ENCODE measurements at places on chromosomes 12 and 14. TPM values are rescaled to one million over a fixed set of nuclear protein-coding genes. Genes with fewer than 3 reads are reported as not detected.

- peak; percentile 49 for DNase-seq
Observed at GRCh38 chr14:104119119-104119487, 19.3 kb upstream of the KIF26A start.

DNA sequence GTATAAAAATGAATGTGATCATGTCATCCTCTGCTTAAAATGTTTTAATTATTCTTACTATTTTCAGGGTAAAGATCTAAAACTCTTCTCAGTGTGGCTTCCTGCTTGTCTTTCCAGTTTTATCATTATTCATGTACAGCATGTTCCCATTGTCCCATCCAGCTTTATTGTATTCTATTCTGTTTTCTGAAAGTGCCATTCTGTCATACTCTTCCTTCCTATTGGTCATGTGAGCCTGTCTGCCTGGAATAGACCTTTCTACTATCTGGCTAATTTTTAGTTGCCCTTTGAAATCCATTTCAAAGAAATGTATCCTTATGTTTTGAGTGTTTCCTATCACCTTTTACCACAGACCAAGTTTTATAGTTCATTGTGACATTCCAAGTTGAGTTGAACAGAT lies 34.9 kb downstream of the PALS1 start:
- no peak for DNase-seq

GRCh38 chr14:74898694-74899093 lies 17.0 kb downstream of the DLST start:
- no peak for DNase-seq

GRCh38 chr12:106267535-106267934 lies 19.7 kb upstream of the CKAP4 start:
- DNase-seq: no peak

GRCh38 chr12:121872546-121873215 lies 14.0 kb upstream of the HPD start:
- peak; percentile 45 for DNase-seq

GRCh38 chr14:35435177-35435576 lies 30.6 kb upstream of the NFKBIA start:
- DNase-seq: no peak

DNA sequence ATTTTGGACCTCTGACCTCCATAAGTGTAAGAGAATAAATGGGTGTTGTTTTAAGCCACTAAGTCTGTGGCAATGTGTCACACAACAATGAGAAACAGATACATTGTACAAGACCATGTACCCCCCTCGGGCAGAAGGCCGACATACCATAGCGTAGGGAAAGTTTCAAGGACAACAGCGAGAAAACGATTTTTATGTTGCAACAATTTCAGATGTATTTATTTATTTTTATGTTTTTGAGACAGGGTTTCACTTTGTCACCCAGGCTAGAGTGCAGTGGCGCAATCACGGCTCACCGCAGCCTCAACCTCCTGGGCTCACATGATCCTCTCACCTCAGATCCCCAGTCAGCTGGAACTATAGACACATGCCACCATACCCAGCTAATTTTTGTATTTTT lies 136.4 kb upstream of the NCOR2 start:
- DNase-seq: no peak

DNA sequence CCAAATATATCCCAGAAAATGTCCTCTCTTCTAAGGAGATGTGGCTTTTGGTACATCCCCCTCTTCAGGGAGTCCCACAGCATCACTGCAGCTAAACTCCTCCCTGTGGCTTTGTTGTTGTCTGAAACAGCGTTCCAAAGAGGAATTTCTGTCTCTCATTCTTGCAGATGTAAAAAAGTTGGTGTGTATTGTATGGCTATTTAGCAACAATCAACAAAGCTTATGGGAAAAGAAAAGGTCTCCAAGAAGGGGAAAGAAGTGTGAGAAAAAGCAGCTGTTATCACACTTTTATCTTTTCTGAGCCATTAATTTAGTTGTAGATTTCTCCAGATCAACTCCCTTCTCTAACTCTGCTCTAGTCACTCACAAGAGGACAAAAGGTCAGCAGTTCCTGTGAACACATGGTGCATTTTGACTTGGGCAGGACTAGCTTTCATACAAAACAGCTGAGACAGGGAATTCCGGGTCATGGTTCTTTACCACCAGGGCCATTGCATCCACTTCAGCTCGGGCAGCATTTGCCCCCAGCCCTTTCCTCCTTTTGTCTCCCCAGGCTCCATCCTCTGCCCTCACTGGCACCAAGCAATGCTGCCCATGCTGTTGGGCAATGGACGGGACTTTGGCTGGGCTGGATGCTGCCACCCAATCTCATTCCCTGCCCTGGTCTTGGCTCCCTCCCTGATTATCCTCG lies 184.7 kb downstream of the TMX1 start:
- DNase-seq: no peak

DNA sequence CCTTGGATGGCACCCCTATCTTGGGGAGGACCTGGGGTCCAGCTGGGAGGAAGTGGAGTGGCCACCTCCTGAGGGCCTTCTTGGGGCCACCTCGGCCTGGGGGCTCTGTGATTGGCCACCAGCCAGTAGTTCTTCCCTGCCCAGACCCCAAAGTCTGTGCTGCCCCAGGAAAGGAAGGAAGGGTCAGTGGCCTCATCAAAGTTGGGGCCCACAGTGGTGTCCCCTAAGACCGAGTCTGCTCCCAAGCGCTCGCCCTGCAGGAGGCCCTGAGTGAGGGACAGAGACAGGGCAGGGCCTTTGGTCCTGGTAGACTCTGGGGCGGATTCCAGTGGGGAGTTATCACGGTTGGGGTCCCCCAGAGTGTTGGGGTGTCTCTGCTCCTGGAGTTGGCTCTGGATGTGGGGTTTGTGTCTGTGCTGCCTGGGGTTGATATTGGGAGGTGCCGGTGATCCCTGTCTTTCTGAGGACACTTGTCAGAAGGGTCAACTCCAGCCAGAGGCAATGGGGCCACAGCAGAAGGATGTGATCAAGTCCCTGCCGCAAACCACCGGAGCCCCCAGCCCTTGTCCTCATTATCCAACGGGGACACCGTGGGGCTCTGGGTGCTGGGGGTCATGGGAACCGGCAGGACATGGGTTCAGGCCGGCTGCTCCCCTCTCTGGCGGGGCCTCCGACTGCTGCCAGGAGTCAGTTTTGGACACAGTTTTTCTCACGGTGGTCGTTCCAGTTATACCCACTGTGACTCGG lies 364.3 kb downstream of the TMEM121 start:
- DNase-seq: no peak

- DNase-seq: no peak
Observed at GRCh38 chr12:49296034-49296835, 1.3 kb downstream of the PRPH start.

GRCh38 chr12:104930388-104931326 lies 27.4 kb downstream of the SLC41A2 start:
- no peak for DNase-seq

GRCh38 chr14:104972301-104973134 lies 5.7 kb downstream of the AHNAK2 start:
- peak; percentile 91 for DNase-seq

DNA sequence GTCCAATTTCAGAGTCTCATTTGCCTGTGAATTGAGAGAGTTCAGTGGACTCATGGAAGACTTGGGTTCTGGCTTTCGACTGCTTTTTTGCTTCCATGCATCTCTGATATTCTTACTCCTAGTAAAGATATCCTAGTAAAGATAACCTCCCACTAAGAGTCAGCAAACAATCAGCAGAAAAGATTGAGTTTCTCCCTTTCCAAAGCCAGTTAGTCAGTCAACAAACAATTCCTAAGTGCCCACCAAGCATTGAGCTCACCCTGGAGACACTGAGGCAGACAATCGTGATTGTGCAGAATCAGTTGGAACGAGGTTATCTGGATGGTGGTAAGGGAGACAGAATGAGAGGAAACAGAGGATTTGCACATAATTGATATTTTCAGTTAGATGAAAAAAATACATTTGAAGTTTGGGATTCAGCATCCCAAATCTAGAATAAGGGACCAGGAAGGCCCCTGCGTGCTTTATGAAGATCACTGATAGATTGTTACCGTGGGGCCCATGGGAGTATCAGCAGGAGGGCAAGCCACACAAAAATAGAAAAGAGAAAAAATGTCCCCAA lies 99.7 kb upstream of the SLC38A2 start:
- DNase-seq: no peak

DNA sequence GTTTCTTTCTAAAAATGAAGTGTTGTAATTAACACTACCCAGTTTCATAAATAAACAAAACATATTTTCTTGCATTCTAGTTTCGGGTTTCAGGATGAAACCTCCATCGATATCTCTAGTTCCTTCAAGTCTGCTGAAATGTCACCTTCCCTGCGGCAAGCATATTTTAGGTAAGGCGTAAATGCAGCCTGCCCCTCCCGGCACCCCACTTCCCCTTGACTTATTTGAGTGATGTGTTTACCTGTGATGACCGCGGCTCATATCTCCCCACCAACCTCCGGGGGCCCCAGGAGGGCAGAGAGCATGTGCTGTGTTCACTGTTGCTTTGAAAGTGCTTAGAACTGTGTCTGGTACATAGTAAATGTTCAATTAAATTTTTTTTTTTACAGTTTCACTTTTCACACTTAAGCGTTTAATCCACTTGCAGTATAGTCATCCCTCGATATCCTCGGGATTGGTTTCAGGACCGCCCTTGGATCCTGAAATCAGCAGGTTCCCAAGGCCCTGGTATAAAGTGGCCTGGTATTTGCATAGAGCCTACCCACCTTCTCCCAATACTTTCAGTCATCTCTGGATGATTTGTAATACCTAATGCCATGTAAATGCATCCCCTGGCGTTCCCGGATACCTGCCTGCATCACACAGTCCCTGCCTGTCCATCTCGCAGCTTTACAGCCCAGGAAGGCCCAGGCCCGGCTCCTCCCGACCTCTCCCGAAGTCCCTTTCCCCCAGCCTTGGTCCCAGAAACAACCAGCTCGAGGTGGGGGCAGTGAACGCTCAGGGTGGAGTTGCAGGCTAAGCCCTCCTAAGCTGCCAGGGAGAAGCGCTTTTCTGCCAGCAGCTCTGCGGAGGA lies 40.2 kb upstream of the FBRSL1 start:
- no peak for DNase-seq

DNA sequence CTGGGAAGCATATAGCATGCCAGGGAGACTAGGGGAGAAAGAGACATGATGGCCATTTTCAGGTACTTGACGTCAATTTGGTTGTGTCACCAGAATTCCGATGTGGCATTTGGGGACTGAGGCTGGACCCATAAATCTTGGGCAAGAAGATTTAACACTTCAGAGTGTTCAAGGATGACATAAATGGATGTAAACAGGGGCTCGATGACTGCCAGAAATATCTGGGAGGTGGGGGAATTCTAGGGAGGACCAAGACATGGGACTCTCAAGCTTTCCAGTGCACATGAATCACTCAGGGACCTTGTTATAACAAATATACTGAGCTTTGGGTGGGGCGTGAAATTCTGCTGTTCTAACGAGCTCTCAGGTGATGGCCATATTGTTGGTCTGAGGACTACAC lies 17.8 kb downstream of the HAL start:
- DNase-seq: no peak

DNA sequence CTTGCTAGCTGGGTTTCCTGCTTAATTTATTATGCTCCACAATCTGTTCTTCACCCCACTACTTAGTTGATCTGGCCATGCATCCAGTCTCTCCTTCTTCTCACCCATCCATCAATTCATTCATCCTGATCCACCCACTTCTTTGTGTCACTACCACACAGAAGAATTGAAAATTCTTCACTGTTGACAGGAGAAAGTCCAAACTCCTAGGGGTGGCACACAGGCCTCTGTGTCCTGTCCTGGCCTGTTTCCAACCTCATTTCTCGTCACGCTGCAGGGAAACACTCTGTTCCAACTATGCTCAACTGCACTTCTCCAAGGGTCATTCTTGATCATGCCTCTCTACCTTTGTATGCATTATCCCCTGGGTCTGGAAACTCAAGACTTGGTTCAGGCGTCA lies 10.6 kb upstream of the KRT83 start:
- no peak for DNase-seq

- no peak for DNase-seq
Observed at GRCh38 chr12:96049101-96049500, 13.7 kb upstream of the LTA4H start.

DNA sequence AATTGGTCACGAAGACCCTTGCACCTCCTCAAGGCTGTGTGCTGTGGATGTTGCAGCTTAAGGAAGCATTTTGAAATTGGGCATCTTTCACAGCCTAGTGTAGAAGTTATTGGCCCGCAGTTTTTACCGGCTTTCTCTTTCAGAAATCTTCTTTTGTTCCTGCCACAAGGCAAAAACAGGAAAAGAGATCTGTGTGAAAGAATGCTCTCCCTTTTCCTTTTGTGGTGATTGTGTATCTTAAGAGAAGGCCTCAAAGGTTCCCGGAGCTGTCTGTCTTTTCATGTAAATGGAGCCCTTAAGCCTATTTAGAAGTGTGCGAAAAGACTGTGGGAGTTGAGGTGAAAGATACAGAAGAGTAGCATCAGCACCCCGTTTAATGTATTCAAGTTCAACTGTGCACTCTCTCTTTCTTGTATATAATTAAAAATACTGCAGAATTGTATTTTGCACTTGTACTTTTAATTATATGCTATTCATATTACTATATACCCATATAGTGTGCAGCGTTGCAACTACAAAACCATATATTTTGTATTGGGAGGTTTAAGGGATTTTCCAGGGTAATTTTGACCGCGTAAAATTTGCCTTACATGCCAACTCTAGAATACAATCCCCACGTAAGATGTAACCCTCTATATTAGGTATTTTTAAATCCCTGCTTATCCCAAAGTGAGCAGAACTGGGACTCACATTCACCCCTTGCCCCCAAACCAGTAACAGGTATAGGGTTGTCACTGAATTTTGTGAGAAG lies 441.7 kb downstream of the RAD51B start:
- no peak for DNase-seq

- no peak for DNase-seq
Observed at GRCh38 chr12:31342286-31342685, 16.3 kb upstream of the SINHCAF start.

GRCh38 chr14:105090493-105091053 lies 25.3 kb upstream of the GPR132 start:
- DNase-seq: peak; percentile 80

Gene PTPRQ
- 5.4 TPM for polyA plus RNA-seq

Gene RNASE4
- 5.1 TPM for polyA plus RNA-seq

Gene FGF6
- polyA plus RNA-seq: not detected

Gene SLC39A5
- polyA plus RNA-seq: 5.2 TPM

Gene ATF1
- 44.5 TPM for polyA plus RNA-seq

Gene LGMN
- 98.5 TPM for polyA plus RNA-seq

Gene BCL2L14
- polyA plus RNA-seq: 0.73 TPM

Gene EPYC
- not detected for polyA plus RNA-seq

All from left lung (tissue), 14 donors.